ENCODE measurements at places on chromosomes 16 and 17.

- DNase-seq = no peak
These were observed 28.0 kb downstream of the CRISPLD2 start for GRCh38 chr16:84847564-84848355.

GRCh38 chr16:6531067-6531466 is 801.6 kb upstream of the RBFOX1 start:
- no peak for DNase-seq

DNA sequence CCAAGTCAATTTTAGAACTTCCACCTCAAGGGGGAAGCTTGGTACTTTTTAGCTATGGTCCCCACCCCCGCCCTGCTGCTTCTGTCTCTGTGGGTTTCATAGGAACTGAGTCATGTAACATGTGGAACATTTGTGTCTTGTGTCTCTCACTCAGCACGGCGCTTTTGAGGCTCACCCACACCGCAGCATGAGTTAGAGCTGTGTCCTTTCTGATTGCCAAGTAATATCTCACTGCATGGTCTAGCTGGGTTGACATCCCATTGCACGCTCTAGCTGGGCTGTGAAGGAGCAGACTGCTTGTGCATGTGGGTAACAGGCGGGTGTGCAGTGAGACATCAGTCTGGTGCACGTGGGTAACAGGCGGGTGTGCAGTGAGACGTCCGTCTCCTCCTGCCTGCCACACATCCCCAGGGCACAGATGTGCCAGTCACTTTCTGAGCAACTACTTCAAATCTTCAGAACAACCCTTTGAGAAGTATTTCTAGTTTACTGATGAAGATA is 26.4 kb upstream of the SLC7A5 start:
- peak; percentile 78 for DNase-seq

DNA sequence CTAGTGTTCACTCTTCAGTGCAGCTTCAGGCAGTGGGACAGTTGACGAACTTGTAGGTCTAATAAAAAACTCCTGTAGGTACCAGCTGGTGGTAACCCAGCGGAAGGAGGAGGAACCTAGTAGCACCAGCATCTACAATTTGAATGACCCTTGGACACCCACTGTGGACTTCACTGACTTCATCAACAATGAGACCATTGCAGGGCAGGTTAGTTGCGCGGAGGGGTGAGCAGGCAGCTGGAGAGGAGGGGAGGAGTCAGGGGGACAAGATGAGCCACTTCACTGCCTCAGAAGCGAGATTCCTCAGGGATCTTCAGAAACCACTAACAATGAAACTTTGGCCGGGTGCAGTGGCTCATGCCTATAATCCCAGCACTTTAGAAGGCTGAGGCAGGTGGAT is 22.3 kb downstream of the AOC3 start:
- DNase-seq = no peak

DNA sequence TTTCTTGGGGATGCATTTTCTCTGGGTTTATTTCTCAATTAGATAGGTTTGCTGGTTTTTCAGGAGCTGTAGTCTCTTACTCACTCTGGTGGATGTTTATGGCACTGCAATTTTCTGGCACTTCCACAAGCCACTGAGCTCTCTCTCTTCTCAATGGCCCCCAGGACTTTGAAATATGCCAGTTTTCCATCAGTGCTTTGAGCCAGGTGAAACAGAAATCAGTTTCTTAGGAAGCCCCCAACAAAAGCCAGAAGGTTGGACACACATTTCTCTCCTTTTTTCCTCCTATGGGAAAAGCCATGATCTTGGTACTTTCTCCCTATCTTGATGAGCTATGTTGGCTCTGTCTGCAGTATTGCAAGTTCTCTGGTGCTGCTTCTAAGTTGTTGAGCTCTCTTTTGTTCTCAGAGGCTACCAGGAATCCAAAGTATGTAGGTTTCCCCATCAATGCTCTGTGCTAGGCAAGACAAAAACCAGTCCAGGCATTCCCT is 90.7 kb upstream of the SMIM36 start:
- peak; percentile 52 for DNase-seq

DNA sequence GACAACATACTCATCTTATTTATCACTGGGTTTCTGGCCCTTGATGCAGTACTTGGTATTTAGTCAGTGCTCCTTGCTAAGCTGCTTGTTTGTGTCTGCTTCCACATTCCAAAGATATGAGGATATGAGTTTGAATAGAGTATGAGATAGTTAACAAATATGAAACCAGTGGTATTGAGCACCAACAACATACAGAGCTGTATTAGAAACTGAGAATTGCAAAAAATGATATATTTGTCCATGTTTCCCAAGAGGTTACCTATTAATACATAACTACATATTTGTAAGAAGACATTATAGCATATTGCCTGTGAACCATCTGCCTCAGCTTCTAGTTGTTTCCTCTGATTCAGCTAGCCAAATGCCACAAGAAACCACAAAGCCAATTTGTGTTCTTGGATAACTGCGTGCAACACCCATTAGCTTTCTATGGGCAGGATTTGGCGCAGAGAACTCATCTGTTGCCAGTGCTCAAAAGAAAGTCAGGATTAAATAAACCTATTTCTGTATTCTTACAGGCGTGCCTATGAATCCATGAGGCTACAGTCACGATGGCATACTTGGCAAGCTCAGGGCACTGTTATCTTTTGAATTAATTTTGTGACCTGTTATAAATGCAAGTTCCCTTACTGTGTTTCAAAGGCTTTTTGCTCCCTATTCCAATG is 194.4 kb downstream of the MAP2K6 start:
- DNase-seq = peak; percentile 98
